ENCODE measurements at places on chromosomes 13 and 19. TPM values are rescaled to one million over a fixed set of nuclear protein-coding genes. Genes with fewer than 3 reads are reported as not detected.

The ZNF723 gene
- not detected for total RNA-seq

The GFY gene
- total RNA-seq: not detected

The HIPK4 gene
- total RNA-seq: 0.63 TPM

The ALOX5AP gene
- 14.8 TPM for total RNA-seq

The ANGPTL4 gene
- total RNA-seq: 37.9 TPM

All from esophagus muscularis mucosa (tissue), 4 donors.